Left lung (tissue), 14 donors: ENCODE measurements at places on chromosomes 7 and 10. TPM values are rescaled to one million over a fixed set of nuclear protein-coding genes. Genes with fewer than 3 reads are reported as not detected.

The OR2F2 gene
- total RNA-seq = not detected

The ACBD7 gene
- total RNA-seq = 1.3 TPM

DNA sequence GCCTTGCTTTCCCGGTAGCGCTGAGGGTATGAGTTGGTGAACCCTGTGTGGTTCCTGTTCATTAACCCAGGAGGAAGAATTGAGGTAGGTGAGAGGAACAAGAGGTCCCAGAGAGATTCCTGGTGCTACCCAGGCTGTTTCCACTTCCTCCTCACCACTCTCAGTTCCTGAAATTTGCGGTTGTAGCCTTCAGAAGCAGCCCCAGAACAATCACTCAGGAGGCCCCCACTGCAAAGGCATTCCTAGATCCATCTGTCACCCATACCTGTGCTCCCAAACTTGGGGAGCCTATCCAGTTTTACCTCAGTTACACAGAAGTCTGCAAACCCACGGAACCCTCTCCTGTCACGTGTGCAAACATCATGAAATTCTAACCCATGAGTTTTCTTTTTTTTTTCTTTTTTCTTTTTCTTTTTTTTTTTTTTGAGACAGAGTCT lies 9.0 kb upstream of the PIP4K2A start:
- H3K27ac ChIP-seq = no peak overlapping the region
- no peak for DNase-seq
- H3K4me3 ChIP-seq = no peak overlapping the region
- H3K36me3 ChIP-seq = no peaks in the 10 kb centered on the region
- H3K27me3 ChIP-seq = no peaks in the 10 kb centered on the region
- peaks cover 7% of the 10 kb centered on the region for H3K4me1 ChIP-seq

DNA sequence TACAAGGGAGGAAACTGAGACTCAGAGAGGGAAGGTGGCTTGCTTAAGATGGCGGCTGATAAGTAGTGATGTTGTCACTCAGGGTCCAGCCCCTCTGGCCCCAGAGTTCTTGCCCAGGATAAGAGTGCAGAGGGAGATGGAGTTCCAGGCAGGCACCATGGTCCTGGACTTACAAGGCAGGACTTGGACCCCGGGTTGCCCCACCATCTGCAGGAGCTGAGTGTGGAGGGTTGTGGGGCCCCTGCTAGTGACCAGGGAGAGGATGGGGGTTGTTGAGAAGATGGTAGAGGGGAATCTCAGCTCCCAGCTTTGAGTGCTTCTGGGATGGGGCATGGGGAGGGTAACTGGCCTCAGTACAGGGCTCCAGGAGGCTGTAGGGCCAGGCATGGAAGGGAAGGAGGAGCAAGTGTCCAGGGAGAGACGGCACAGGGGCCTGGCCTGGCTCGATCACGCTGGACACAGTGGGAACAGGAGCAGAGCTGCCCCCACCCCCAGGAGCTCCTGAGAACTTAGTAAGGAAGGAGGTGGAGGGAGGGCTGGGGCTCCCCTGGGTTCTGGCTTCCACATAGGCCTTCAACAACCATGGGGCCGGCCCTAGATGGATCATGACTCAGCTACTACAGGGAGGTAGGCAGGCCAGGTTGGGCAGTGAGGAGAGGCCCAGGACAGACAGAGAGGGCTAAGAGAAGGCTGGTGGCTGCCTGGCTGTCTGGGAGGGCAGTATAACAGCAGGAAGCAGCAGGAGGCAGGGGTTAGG lies 28.2 kb downstream of the PPIF start:
- H3K4me1 ChIP-seq = peaks cover 9% of the 10 kb centered on the region
- no peaks in the 10 kb centered on the region for H3K27me3 ChIP-seq
- no peak overlapping the region for H3K27ac ChIP-seq
- no peak overlapping the region for H3K4me3 ChIP-seq

- no peaks in the 10 kb centered on the region for H3K4me1 ChIP-seq
- H3K4me3 ChIP-seq = no peak overlapping the region
- no peak for DNase-seq
- no peaks in the 10 kb centered on the region for H3K27me3 ChIP-seq
Observed at GRCh38 chr7:138891446-138891810, 89.8 kb downstream of the KIAA1549 start.

- peak overlapping the region; percentile 99 for H3K4me3 ChIP-seq
- peak overlapping the region; percentile 86 for H3K27ac ChIP-seq
- H3K36me3 ChIP-seq = no peaks in the 10 kb centered on the region
Observed at GRCh38 chr10:73998929-73999691, 1.2 kb downstream of the VCL start.

GRCh38 chr10:79472951-79473350 lies 27.5 kb upstream of the ZCCHC24 start:
- no peak overlapping the region for H3K27ac ChIP-seq
- H3K36me3 ChIP-seq = no peaks in the 10 kb centered on the region
- H3K4me1 ChIP-seq = peaks cover 8% of the 10 kb centered on the region

DNA sequence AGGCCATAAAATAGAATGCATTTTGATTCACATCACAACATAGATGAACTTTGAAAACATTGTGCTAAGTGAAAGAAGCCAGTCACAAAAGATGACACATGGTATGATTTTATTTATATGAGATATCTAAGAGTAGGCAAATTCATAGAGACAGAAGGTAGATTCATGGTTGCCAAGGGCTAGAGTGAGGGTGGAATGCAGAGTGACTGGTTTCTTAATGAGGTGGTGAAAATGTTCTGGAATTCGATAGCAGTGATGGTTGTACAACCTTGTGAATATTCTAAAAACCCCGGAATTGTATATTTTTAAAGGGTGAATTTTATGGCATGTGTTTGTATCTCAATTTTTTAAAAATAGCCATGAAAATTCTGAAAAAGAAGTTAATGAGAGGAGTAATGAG lies 42.9 kb downstream of the ABCB4 start:
- no peak overlapping the region for H3K4me3 ChIP-seq
- no peaks in the 10 kb centered on the region for H3K27me3 ChIP-seq
- H3K36me3 ChIP-seq = no peaks in the 10 kb centered on the region
- no peak for DNase-seq
